ENCODE measurements at places on chromosomes 2 and 18.

DNA sequence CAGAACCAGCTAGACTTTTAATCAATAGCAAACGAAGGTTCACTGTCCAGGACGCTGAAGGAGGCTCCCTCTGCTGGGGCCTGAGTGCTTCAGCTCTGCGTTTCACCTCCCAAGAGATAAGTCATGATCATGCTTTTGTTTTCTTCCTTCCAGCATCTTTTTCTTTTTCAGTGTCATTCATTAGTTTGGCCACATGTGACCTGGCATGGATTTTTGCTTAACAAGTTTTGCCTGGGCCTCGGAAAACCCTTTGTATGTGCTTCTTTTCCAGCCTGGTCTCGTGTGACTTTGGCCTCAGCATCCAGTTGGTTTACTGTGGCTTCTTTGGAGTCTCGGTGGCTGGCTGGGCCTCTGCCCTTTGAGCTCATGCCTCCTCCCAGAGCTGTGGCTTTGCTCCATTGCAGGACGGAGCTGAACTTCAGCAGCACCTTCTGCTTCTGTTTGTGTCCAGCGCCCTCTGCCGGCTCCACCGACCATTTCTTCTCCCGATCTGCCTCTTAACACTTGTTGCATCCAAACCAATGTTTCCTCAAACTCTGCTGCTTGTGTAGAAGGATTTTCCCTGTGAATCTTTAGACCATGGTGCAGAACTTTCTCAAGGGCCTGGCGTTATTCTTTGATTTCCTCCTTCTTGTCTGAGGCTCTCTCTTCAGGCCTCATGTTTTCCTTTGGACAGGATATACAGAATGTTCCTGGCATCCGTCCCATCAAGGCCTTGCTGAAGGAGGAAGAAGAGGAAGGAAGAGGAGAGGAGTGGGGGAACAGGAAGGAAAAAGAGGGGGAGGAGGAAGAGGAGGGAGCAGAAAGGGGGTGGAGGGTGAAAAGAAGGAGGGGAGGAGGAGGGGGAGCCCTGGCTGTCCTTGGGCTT lies 23.6 kb upstream of the HES6 start:
- DNase-seq, result peak; percentile 44

DNA sequence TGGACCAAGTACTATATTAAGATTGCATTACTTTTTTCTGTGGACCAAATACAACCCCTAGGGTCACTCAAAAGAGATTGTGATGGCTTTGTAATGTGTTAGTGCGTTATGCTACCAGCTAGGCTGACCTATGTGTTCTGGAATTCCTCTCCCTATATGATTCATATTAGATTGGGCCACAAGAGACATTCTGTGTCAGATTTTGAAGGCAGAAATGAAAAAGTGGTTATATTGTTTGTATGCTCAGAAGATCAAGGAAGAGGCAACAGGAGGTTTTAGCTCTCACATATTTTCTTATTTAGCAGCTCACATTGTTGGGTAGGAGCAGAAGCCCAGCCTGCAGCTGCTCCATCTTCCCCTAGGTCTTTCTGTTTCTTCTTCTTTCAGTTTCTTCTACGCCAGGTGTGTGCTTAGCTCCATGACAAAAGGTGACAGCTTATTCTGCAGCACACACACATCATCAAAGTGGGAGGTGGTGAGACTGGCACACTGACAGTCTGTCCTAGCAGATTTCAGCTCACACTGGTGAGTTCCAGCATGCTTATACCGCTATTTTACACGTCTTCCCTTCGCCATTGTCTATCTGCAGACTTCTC lies 156.8 kb upstream of the UBE2E3 start:
- DNase-seq, result no peak

- no peak for DNase-seq
Observed at GRCh38 chr18:13235421-13235831, 16.9 kb downstream of the LDLRAD4 start.

DNA sequence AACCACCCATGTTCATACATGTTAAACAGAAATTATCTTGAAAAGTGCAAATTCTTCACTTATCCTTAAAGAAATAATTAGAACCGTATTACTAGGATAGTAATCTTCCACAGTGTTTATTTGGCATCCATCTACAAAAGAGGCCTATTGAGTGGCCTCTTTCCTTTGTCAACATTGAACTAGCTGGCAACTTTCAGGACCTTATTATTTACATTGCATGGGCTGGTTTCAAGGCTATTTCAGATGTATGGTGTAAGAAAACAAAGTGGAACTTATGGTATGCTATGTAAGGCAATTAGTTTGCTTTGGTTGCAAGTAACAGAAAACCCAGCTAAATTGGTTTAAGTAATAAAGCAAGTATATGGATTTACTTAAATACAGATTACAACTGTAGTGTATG lies 324.6 kb downstream of the RBM43 start:
- DNase-seq, result no peak

DNA sequence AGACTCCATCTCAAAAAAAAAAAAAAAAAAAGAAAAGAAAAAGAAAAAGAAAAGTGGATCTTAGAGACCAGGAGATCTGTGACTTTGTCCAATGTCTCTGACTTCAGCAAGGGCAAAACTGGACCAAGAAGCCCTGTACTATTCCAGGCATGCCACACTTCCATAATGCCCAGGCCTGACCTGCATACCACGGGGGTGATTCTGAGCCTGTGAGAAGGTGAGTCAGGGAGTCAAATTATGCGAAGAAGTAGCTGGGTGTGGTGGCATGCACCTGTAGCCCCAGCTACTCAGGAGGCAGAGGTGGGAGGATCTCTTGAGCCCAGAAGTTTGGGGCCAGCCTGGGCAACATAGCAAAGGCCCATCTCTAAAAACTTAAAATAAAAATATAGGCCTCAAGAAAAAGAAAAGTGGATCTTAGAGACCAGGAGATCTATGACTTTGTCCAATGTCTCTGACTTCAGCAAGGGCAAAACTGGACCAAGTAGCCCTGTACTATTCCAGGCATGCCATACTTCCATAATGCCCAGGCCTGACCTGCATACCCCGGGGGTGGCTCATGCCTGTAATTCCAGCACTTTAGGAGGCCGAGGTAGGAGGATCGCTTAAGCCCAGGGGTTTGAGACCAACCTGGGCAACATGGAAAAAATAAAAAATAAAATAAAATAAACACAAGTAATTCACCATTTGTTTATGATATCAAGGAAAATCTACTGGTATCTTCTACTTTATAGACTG lies 12.2 kb upstream of the PUM2 start:
- DNase-seq, result no peak

- DNase-seq, result no peak
Observed at GRCh38 chr2:7988440-7988839, 693.4 kb upstream of the ID2 start.

DNA sequence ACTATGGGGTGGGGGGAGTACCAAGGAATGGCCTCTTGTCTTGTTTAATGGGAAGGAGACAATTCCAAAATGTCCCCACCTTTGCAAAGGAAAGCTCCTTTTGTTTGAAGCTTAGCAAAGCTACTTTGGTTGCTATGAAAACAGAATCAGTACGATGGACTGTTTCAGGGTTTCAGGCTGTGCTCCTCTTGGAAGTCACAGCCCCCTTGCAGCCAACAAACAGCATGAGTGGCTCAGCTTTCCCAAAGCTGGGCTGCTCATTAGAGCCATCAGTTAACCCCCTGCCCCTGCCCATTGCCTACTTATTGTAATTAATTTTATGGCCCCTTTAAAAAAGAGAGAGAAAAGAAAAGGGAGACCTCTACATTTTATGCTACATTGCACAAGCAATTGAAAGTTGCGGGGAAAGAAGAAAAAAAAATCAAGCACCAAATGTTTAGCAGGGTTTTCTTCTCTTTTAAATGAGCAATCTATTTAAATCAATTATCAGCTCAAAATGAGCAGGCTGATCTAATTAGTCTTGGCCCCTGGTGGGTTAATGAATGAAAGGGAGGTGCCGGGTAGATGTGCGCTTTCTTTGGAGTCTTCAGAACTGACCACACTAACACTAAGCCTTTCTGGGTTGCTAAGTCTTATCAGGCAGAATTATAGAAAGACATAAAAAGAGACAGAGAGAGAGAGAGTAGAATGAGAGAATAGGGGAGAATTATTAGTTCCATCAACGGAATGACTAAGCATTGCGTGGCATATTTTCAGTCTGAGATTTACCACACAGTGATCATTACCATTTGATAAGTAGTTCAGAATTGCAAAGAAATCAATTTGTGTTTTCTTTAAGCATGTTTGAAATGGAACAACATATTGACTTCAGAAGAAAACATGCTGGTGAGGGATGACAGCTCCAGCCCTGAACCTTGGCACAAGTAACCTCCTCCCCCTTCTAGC lies 284.9 kb downstream of the INSIG2 start:
- DNase-seq, result no peak

DNA sequence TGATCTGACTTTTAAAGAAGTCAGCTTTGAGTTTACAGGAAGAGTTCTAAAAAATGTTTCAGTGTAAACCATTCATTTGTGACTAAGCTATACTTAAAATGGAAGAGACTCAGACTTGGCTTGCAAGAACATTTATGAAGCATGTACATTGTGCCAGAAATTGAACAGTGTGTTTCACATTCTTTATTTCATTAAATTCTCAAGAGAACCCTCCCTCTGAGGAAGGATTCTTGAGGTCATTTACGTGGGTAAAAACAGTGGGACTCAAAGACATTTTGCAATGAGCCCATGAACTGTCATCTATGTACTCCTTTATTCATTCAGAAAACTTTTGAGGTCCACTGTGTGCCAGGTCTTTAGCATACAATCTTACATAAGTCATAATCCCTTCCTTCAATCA lies 143.6 kb upstream of the ZNF521 start:
- DNase-seq, result no peak

DNA sequence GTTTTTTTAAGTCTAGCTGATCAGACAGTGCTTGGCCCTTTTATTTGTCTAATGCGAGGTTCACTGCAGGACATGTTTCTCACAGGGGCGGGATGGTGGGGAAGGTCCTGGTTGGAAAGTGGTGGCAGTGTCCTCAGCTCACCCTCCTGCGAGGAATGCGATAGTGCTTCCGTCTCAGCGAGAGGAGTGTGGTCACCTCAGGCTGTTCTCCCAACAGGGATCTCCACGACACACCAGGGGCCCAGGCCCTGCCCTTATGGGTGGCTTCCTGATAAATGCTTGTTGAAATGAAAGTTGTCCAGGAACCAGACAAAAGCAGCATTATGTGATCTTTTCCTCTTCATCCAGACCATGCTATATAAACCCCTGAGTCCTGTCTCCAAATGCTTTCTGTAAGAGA lies 70.1 kb downstream of the BOLA3 start:
- DNase-seq, result no peak

DNA sequence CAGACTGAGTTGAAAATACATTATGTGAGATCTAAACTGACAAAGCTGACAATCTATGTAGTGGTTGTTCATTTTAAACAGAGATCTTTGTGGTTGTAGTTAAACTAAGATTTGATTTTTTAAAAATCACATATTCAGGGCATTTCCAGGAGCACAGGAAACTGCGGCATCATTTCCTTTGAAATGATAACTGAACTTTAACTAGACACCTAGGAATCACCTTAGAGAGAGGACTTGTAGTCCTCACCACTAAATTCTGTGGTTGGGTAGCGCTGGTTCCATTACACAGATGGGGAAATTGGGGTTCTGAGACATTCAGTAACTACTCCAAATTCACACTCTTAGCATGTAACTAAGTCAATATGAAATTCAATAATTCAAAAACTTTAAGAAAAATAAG lies 96.0 kb upstream of the TRIB2 start:
- DNase-seq, result no peak

DNA sequence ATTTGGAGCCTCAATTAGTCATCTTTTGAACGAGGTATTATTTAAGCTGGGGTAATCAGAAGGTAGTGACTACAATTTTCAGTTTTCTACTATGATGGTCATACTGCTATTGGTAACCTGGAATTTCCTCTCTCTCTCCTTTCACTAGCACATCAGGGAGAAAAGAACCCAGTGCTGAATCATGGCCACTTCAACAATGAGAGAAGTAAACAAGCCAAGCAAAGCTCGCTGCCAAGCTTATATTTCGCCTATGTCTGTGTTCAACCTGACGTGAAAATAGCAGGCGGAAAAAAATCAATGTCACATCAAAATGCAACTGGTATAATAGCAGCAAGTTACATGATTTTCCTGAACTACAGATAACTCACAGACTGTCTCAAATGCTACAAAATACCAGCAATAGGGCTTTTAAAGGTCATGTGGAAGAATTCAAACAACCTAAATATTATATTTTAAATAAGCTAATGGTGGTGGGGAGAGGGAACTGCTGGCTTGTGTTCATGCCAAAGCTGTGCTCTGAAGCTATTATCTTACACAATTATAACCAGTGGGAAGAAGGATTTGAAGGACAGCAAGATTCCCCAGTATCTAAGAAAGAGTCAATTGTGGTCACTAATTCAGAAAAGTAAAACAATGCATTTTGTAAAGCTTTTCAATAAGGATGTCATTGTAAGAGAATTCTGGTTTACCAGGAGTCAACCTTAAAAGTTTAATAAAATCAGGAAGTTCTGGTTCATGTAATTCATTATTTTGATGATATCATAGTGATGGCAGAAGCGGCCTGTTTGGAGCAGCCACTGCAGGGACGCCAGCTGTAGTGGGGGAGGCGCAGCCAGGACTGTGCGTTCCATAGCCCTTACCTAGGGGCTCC lies 38.0 kb downstream of the RNF152 start:
- no peak for DNase-seq

- no peak for DNase-seq
Observed at GRCh38 chr2:27799646-27800010, 28.1 kb downstream of the MRPL33 start.

GRCh38 chr18:56907771-56908170 lies 239.1 kb upstream of the BOD1L2 start:
- DNase-seq, result no peak

- no peak for DNase-seq
Observed at GRCh38 chr2:105763076-105763475, 18.4 kb downstream of the NCK2 start.

DNA sequence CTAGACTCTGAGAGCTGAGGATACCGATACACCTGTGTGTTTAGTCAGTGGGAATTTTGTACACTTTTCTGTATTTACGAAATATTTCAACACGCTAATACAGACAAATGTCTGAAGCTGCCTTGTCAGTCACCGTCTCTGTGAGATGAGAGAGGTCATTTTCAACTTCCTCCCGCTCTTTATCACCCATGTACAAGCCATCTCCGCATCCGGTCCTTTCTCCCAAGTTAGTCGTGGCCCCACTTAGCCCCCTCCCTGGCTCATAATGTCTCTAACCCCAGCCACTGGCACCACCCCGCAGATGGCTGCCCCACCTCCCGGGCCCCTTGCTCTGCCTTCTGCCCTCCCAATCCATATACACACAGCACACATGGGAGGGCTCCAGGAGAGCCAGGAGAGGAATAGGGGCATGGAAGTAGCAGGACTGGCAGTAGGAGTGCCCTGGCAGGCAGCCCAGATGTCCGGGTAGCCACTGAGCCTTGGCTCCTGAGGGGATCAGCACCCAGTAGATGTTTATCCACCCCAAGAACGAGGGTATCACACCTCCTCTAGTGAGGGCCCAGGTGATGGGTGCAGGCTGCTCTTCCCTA lies 2.0 kb upstream of the RUFY4 start:
- DNase-seq, result no peak

GRCh38 chr18:45571195-45571594 lies 44.1 kb upstream of the SLC14A2 start:
- no peak for DNase-seq

- no peak for DNase-seq
Observed at GRCh38 chr2:126220331-126220730, 435.6 kb upstream of the GYPC start.

Measured in stimulated activated CD4-positive, alpha-beta T cell treated with anti-CD3 and anti-CD28 coated beads, TNF-alpha, amount 100 ng/mL, for 1 hour (primary cell).